ENCODE measurements at places on chromosomes 5 and 9. TPM values are rescaled to one million over a fixed set of nuclear protein-coding genes. Genes with fewer than 3 reads are reported as not detected.

GRCh38 chr5:93078082-93079038 lies 502.7 kb downstream of the NR2F1-AS1 start:
- DNase-seq, result no peak

GRCh38 chr5:53614376-53614885 lies 54.0 kb downstream of the NDUFS4 start:
- no peak for DNase-seq

GRCh38 chr5:173256800-173257199 lies 21.8 kb upstream of the NKX2-5 start:
- no peak for DNase-seq

DNA sequence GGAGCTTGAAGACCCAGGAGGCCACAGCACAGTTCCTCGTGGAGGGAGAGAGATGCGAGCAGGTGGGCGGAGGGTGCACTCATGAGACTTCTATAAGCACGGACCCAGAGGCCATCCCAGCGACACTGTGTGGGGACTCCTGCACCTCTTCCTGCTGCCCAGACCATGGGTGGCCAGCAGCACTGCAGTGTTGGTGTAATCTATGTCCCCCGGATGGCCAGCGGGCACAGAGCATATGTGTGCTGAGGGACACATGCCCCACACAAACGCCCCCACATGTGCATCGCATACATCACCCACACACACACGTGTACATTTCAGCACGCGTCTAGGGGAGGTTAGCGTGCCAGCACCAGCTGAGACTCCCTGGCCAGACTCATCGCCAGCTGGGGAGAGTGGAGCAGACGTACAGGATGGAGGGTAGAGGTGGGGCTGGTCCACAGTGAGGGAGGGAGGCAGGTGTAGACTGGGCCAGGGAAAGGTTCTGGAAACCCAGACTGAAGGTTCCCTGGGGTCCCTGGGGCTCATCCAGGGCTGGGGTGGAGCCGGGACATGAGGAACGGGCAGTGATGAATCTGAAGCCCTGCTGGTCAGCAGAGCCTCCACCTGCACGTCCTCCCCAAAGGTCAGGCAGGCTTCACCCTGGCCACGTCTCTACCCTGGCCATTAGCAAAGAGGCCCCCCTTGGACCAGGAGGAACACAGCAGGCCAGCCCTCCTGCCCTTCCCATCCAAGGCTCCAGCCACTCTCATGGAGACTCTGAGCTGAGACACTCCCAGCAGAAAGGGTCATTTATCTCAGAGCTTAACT lies 27.6 kb downstream of the ADAMTS2 start:
- no peak for DNase-seq

Gene PCDHGB2
- 5.8 TPM for total RNA-seq

DNA sequence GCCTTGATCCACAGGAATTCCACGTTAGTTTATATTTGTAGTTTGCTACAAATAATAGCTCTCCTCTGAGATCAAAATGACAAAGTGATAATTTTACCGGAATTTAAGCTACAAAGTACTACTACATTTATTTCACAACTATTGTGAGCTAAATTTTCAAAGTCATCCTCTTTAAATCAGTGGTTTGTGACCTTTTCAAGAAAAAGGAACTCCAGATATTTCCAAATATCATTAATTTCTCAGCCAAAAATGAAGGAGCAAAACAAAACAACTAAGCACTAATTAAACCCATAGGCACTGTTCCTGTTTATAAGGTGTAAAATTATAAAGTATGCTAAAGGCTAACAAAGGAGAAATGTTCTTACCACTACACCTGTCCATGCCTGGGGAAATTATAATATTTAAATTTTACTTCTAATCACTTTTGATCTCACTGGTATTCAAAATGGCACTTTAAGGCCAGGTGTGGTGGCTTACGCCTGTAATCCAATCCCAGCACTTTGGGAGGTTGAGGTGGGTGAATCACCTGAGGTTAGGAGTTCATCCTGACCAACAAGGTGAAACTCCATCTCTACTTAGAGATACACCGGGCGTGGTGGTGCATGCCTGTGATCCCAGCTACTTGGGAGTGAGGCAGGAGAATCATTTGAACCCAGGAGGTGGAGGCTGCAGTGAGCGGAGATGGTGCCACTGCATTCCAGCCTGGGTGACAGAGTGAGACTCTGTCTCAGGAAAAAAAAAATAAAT lies 77.5 kb downstream of the CEMIP2 start:
- no peak for DNase-seq

Measured in GM23338 (cell line).